ENCODE measurements at places on chromosomes 4 and X.

DNA sequence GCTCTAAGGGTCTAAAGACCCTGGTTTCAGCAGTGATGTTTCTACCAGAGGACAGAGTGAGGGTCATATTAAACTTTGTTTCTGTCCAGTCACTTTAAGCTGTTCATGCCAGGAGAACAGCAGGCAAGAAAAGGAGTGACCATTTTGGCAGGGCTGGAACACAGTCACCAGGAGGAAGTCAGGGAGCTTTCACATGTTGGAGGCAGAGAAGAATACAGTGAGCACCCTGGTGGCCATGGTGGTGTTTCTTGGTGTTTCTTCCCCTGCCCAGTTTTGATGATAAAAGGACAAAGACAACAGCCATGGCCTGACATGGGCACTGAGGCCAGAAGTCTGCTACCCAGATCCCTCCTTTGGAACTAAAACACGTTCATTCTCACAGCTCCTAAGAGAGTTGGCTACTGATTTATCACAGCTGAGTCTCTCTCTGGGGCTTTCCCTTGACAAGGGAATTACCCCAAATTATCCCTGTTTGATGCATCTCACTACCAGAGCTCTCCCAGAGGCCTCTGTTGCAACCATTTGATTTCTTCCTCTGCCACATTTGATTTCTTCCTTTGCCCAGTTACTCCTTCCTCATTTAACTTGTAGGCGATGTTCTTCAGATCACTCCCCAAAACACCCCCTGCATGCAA is 106.4 kb upstream of the NWD2 start:
- no peak for DNase-seq

- no peak for DNase-seq
Observed at GRCh38 chrX:15607067-15607466, 6.3 kb upstream of the ACE2 start.

DNA sequence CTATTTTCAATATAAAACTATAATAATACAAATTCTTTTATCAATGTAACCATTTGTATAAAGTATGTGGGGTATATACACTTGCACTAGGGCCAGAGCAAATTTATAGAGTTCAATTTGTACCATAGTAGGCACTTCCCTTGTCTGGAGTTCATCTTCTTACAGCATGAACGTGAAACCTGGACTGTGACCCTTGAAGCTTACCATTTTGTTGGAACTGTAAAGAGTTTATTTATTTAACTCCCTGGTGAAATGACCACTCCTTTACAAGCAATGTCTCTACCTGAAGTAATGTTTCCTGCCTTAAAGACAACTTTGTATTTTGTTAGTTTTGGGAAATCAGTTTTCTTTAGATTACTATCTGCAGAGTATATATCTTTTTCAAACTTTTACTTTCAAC is 188.2 kb downstream of the ARAP2 start:
- DNase-seq, result no peak

GRCh38 chr4:120693816-120694215 is 228.7 kb downstream of the PRDM5 start:
- DNase-seq, result no peak

DNA sequence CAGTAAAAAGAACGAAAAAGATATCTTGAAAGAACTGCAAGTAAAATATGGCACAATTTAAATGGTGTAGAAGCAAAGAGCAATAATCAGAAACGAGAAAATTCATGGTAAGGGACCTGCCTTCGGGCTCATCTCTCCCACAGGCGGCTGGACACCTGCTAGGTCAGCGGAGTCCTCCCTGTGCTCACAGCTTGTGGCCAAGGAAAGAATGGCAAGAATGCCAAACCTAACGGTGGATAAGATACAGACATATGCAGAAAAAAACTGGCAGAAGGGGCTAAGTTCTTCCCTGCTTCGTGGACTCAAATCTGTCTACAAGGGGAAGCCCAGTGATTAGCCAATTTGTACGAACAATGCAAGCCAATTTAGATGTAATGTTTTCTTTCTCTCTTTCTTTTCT is 152.1 kb upstream of the VCX start:
- DNase-seq, result no peak

GRCh38 chrX:39692796-39693195 is 405.0 kb downstream of the BCOR start:
- DNase-seq, result no peak

DNA sequence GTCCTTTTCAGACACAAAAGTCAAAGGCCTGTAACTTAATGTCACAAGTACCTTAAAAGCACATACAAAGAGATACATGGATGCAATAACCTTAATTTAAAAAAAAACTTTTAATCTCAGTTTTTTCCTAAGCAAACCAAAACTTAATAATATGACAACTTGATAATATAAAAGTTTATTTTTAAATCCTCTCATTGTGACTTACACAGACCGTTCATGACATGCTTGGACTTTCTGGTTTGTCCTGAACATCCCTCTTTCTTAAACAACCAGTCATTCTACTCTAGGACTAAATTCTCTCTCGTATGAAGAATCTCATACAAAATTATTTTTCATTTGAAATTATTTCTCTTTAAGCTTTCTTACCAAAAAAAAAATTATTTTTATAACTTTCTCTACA is 43.1 kb upstream of the CYP2U1 start:
- DNase-seq, result no peak

DNA sequence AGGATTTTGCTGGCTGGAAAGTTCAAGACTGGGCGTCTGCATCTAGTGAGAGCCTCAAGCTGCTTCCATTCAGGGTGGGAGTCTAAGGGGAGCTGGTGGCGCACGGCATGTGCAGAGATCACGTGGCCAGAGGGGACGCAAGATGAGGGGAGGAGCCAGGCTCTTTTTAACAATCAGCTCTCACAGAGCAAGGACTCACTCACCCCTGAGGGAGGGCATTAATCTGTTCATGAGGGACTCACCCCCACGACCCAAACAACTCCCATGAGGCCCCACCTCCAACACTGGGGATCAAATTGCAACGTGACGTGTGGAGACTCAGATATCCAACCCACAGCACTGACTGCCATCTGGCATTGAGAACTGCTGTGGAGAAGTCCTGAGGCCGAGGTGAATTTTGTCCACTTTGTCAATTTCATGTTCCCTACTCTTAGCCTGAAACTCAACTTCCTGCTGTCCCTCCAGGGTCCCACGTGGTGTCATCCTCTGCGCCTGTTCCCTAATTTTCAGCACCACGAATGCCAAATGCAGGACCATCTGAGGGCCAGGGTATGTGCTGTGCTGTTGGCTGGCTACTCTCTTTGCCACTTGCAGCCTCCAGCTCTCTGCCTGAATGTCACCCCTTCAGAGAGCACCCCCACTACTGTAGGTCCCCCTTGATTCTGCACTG is 5.6 kb downstream of the ZFP92 start:
- no peak for DNase-seq

- no peak for DNase-seq
Observed at GRCh38 chr4:183014361-183015084, 84.5 kb upstream of the WWC2 start.

- no peak for DNase-seq
Observed at GRCh38 chr4:118826723-118827444, 9.0 kb downstream of the SEC24D start.

- DNase-seq, result no peak
Observed at GRCh38 chr4:113311047-113311446, 261.6 kb downstream of the ANK2 start.

GRCh38 chr4:8547108-8547911 is 32.9 kb upstream of the GPR78 start:
- peak; percentile 39 for DNase-seq

- DNase-seq, result no peak
Observed at GRCh38 chr4:8830056-8830455, 41.6 kb downstream of the HMX1 start.

- DNase-seq, result no peak
Observed at GRCh38 chrX:19677121-19677520, 161.8 kb upstream of the MAP3K15 start.

GRCh38 chr4:146051728-146052391 is 113.2 kb upstream of the ZNF827 start:
- peak; percentile 66 for DNase-seq

GRCh38 chrX:131279617-131280016 is 9.5 kb downstream of the IGSF1 start:
- DNase-seq, result no peak

GRCh38 chr4:143531380-143531779 is 17.9 kb downstream of the SMARCA5 start:
- no peak for DNase-seq

DNA sequence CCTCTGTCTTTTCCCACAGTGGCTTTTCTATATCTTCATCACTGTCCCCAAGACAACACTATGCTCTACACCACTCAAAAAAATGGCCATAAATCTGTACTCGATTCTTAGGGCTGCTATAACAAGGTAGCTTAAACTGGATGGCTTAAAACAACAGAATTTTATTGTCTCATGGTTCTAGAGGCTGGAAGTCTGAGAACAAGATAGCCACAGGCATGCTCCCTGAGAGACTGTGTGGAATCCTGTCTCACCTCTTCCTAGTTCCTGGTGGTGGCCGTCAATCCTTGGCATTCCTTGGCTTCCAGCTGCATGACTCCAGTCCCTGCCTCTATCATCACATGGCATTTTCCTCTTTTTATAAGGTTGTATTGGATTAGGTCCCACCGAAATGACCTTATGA is 70.7 kb upstream of the DCLK2 start:
- DNase-seq, result peak; percentile 94

- DNase-seq, result no peak
Observed at GRCh38 chrX:39613997-39614679, 483.6 kb downstream of the BCOR start.

- DNase-seq, result no peak
Observed at GRCh38 chr4:27242217-27242616, 381.6 kb downstream of the STIM2 start.

- no peak for DNase-seq
Observed at GRCh38 chr4:22877486-22878052, 184.8 kb downstream of the GBA3 start.

- DNase-seq, result no peak
Observed at GRCh38 chrX:12954981-12955380, 19.9 kb upstream of the TMSB4X start.

- no peak for DNase-seq
Observed at GRCh38 chr4:125268068-125268755, 46.5 kb upstream of the FAT4 start.

DNA sequence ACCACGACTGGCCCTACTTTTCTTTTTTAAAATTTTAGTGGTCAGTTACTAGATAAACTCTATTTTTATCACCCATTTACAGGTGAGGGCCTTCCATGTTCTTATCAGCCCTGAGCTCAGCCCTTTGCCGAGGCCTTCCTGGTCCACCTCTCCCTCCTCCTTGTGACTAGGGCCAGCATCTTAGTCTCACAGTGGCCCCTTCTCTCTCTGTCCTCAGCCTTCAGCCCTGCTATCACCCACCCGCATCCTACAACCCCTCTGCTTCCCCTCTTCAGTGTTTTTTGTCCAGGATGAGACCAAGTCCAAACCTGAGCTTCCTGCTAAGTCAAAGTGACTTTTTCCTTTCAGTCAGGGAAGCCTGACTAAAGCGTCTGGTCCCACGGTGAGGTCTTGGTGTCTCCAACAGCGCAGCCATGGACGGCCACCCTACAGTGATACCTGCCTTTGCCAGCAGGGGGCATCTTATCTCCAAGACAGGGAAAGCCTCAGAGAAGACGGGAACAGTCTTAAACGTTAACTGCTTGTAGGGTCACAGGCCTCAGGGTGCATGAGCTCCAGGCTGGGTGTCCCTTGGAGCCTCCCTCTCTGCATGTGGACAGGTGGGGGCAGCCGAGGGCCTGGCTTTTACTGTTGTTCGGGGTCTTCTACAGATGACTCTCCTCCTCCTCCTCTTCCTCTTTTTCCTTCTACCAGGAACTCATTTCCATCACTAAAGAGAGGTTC is 11.7 kb upstream of the GAGE10 start:
- peak; percentile 10 for DNase-seq

DNA sequence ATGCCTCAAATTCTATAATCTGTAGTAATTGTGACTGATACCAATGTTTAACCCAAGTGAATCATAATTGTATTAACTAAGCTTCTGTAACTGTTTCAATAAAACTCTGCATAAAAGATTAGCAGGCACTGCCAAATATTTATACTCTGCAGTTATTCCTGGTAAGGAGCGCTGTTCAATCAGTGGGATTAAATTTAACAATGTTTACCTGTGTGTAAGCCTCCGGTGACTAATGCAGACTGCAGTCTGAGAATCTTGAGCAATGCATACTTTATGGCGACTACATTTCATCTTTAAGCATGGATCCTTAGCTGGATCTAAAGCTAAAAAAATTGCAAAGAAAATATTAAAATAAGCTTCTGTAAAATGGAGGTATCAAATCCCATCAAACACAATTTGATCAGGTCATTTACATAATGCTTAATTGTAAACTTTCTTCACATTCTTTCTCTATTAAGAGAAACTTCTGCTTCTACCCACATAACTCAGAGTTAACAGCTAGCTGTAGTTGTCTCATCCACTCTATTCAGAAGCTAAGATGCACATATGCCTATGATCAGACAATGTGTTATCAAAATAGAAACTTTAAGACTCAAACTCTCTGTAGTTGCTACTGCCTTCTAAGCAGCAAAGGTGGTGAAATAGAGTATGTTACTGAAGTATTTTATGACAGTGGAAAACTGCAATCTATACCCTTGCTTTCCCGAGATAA is 234.0 kb downstream of the SPOCK3 start:
- DNase-seq, result no peak

DNA sequence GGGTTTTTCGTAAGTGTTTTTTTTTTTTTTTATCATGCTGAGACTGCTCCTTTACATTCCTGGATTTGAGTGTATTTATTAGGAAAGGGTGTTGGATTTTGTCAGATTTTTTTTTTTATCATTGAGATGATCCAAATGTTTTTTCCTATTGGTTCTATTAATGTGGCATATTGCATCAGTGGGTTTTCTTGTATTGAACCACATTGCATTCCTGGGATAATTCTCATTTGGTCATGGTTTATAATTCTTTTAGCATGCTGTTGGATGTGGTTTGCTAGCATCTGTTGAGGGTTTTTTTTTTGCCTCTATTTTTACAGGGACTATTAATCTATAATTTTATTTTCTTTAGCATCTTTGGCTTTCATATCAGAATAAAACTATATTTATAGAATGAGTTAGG is 28.8 kb downstream of the COL4A5 start:
- peak; percentile 38 for DNase-seq

DNA sequence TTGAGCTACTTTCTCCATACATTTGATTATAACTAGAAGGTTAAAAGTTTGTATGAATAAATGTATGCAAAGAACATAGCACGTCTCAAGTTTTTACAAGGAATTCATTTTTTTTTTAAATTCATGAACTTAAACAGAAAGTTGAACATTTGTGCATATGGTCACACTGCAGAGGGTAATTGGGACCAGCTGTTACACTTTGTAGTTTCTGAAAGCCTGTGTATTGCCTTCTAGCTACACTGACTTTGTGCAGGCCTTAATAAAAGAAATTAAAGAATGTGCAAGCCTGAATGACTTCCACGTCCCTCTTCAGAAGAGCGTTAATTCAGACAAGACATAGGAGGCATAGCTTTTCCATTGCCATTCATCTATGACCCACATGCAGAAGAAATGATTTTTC is 153.1 kb upstream of the PCDH18 start:
- DNase-seq, result no peak

GRCh38 chr4:109910256-109910655 is 2.4 kb upstream of the EGF start:
- DNase-seq, result no peak

GRCh38 chr4:18419780-18420179 is 398.2 kb upstream of the LCORL start:
- no peak for DNase-seq
